ENCODE measurements at places on chromosomes 12 and 14.

GRCh38 chr14:69663300-69663643, 51.9 kb downstream of the SUSD6 start:
- DNase-seq: no peak

GRCh38 chr12:31850268-31850667, 108.9 kb upstream of the RESF1 start:
- no peak for DNase-seq

DNA sequence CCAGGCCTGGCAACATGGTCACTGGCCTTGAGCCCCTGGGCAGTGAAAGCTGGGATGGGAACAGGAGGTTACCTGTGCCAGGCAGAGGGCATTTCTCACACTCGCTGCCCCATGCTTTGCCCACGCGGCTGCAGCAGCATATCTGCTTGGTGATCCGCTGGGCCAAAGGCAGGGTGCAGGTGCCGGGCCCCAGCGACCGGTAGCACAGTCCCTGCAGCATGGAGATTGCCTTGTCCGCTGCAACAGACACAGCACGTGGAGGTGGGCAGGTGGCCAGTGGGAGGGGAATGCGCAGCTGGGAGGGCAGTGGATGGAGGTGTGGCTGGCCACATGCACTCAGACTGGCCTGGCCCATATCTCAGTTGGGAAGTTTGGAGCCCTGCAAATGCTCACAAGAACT, 35.3 kb downstream of the ISCA2 start:
- DNase-seq: no peak

- DNase-seq: no peak
These were observed 110.4 kb downstream of the ESRRB start for GRCh38 chr14:76486251-76486743.

- peak; percentile 2 for DNase-seq
These were observed 115.3 kb upstream of the NAP1L1 start for GRCh38 chr12:76199808-76200207.

GRCh38 chr14:105336477-105337287, 22.1 kb downstream of the PACS2 start:
- no peak for DNase-seq

- no peak for DNase-seq
These were observed 128.0 kb upstream of the RAP1B start for GRCh38 chr12:68482660-68483059.

DNA sequence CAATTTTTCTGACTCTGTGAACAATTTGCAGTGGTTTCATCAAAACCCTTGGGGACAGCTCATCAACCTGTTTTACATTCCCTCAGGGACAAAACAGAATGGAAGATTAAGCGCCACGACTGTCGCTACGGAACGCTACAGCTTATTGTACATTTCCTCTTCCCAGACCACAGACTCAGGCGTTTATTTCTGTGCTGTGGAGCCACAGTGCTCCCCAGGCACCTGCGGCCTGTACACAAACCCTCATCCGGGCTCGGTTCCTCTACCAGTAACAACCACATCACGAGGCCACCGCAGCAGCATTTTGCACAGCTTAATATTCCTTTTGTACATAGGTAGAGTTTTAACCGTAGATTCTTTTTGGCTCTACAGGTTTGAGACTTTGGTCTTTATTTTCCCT, 397.4 kb upstream of the OR4E1 start:
- DNase-seq: no peak

DNA sequence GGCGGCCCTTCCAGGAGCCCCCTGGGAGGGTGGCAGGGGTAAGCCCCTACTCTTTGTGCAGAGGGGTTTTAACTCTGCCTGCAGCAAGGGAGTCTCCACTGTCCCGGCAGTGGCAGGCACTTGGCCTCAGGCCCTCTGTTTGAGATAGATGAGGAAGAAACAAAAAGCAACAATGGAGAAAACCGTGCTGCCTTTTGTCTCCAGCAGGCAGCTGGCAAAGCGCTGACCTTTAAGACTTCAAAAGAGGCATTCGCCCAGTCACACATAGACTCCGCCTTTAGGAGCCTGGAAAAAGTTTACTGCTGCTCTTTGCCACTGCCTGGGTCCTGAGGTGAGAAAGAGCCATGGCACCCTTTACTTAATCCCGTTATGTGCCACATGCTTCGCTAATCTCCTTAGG, 158.2 kb upstream of the NTF3 start:
- DNase-seq: no peak

Measured in erythroblast (primary cell).